ENCODE measurements at places on chromosomes 1 and 21. TPM values are rescaled to one million over a fixed set of nuclear protein-coding genes. Genes with fewer than 3 reads are reported as not detected.

S100A9 gene
- total RNA-seq: 1.3 TPM

CENPS gene
- 32.5 TPM for total RNA-seq

FMOD gene
- not detected for total RNA-seq

MSH4 gene
- not detected for total RNA-seq

TARDBP gene
- total RNA-seq: 244 TPM

DIPK1A gene
- 9.7 TPM for total RNA-seq

DESI2 gene
- total RNA-seq: 25.1 TPM

HSPB7 gene
- 0.11 TPM for total RNA-seq

KCNK2 gene
- not detected for total RNA-seq

C1orf94 gene
- total RNA-seq: not detected

CHD5 gene
- total RNA-seq: 1.2 TPM

RCC2 gene
- 58.9 TPM for total RNA-seq

PKP1 gene
- total RNA-seq: 0.03 TPM

CTTNBP2NL gene
- 7.4 TPM for total RNA-seq

VWA1 gene
- 14.5 TPM for total RNA-seq

PLPPR5 gene
- not detected for total RNA-seq

DDAH1 gene
- 7.0 TPM for total RNA-seq

ZNF697 gene
- total RNA-seq: 2.2 TPM

PROX1 gene
- total RNA-seq: 0.12 TPM

FCER1A gene
- total RNA-seq: not detected

CIART gene
- 0.97 TPM for total RNA-seq

NOTCH2NLA gene
- total RNA-seq: 23.2 TPM

HES4 gene
- total RNA-seq: 52.6 TPM

CASZ1 gene
- total RNA-seq: 1.7 TPM

AADACL4 gene
- total RNA-seq: not detected

GREM2 gene
- total RNA-seq: 0.14 TPM

ELK4 gene
- 6.4 TPM for total RNA-seq

BRDT gene
- total RNA-seq: not detected

MROH7 gene
- total RNA-seq: not detected

OR6N1 gene
- not detected for total RNA-seq

PARP1 gene
- 119 TPM for total RNA-seq

PUM1 gene
- 31.1 TPM for total RNA-seq

RHEX gene
- not detected for total RNA-seq

ZNF678 gene
- total RNA-seq: 1.8 TPM

PDZK1 gene
- 1.2 TPM for total RNA-seq

TTC13 gene
- 10.6 TPM for total RNA-seq

CCDC185 gene
- total RNA-seq: not detected

TNFRSF18 gene
- total RNA-seq: 0.19 TPM

TNFRSF9 gene
- total RNA-seq: 2.0 TPM

TMCO4 gene
- total RNA-seq: 5.3 TPM

NTRK1 gene
- total RNA-seq: not detected

HLX gene
- 3.7 TPM for total RNA-seq

SPRR2B gene
- not detected for total RNA-seq

H6PD gene
- total RNA-seq: 7.7 TPM

Data from A549 treated with GW870086 at 1 μM for 4 hours (cell line).